Activated CD4-positive, alpha-beta T cell treated with anti-CD3 and anti-CD28 coated beads for 48 hours (primary cell): ENCODE measurements at places on chromosomes 7 and 10.

DNA sequence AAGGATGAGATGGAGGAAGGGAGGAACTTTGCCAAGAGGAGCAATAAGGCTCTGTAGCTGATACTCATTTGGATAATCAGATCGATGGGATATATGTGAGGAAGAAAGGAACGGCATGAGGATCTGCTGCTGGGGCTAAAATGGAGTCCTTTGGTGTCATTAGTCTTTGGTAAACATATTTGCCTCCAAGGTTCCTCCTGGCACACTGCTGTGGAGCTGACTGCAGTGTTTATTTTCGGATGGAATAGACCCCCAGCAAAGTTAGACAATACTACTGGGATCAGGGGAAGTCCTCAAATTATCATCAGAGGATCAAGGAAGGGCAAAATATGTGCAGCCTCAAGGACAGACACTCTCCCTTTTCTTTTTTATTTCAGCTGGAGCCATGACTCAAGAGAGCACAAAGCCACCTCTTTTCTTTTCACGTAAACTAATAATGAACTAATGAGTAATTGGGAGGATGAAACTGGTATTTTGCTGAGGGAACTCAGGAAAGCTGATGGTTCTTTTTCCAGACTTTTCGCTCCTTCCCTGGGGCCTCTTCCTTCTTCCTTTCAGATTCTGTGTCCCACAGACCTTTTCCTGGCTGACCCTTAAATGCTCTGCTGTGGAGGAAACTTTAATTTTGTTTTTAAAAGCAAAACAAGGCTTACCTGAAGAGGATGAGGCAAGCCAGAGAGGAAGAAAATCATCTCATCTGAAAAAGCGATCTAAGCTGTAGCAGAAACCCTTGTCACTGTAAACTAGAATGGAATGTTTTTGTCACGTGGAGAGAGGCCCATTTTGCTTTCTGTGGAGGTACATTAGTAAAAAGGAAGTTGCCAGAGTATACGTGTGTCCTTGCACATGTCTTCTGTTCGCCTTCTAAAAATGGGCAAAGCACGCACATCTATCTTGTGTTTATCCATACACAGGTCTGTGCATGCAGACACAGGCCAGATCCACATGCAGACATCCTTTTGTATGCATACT, 33.3 kb downstream of the LRMDA start:
- no peak for DNase-seq

GRCh38 chr7:4916113-4916512, 32.6 kb upstream of the RADIL start:
- DNase-seq, result no peak

DNA sequence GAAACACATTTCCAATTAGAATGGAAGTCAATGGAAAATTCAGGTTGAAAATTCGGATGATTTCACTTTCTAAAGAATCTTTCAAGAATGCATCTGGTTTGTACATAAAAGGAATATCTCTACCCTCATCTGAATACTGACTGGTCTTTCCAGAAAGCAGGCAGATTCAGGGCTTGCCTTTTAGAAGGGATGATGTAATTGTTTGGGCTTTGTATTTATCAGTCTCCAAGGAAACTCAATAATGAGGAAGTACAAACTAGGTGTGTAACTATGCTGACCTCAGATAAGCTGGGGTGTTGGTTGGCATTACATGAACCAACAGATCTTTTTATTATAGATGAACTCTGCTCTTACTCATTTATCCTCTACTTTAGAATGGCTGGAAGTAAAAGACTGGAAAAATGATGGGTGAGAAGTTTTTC, 24.1 kb downstream of the PDLIM1 start:
- no peak for DNase-seq

- DNase-seq, result peak; percentile 31
These were observed 790 bp downstream of the ADAM22 start for GRCh38 chr7:87934699-87935383.

GRCh38 chr10:5518143-5518542, 6.6 kb upstream of the CALML3 start:
- DNase-seq, result no peak

DNA sequence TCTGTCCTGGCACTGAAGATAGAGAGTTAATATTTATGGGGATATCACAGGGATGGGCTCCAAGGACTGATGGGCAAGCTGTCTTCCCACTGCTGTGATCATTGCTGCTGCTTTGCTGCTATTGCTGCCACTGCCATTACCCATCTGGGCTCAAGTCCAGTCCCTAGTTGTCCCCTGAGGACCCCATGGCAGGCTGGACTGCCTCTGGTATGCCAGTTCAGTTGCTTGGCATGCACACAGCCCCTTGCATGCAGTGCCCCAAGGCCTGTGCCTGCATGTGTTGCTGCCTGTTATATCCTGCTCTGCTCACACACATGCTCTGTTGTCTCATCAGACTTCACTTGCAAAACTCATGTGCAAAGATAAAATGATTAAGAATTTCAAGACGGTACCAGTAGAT, 109.5 kb downstream of the ADRA2A start:
- no peak for DNase-seq

GRCh38 chr7:149865437-149865836, 8.3 kb upstream of the ATP6V0E2 start:
- DNase-seq, result peak; percentile 70

DNA sequence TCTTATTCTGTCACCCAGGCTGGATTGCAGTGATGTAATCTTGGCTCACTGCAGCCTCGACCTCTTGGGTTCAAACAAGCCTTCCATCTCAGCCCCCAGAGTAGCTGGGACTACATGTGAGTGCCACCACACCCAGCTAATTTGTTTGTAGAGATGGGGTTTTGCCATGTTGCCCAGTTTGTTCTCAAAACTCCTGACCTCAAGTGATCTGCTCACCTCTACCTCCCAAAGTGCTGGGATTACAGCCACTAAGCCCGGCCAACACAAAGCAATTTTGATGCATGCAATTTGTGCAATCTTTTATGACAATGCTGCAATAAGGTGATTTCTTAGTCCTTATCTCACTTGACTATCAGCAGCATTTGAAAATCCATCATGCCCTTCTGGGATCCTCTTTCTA, 333.1 kb downstream of the FRMD4A start:
- DNase-seq, result no peak

DNA sequence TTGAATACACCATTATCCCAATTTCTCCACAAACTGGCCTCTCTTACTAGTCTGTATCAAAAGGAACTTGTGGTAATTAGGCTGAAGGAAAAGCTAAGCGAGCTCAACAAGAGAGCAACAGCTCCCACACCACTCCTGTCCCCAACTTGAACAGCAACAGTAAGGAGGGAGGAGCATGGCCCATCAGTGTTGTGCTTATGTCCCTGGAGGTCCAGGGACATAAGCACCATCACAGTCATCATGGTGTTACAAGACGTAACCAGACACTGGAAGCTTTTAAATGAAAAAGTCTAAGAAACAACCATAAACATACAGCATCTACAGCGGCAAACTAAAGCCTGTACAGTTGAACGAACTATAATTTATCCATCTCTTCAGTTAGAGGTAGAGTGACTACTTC, 989 bp downstream of the ERLIN1 start:
- DNase-seq, result peak; percentile 12

DNA sequence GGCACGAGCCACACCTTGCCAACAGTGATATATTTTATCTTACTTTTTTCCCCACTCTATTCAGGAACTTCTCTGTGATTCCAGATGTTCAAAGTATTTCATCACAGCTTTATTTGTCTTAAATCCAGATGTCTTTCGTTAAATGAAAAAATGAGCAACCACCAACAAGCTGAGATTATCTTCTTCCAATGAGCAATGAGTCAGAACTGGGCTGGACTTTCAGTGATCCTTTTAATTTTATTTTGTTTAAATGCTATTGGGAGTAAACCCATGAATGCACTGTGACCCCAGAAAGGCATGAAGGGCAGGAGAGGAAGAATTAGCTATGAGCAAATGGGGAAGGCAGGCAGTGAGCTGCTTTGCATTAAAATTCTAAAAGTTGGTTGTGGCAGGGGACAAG, 77.6 kb upstream of the IMMP2L start:
- no peak for DNase-seq

- DNase-seq, result no peak
These were observed 29.4 kb upstream of the TNRC18 start for GRCh38 chr7:5452937-5453540.

DNA sequence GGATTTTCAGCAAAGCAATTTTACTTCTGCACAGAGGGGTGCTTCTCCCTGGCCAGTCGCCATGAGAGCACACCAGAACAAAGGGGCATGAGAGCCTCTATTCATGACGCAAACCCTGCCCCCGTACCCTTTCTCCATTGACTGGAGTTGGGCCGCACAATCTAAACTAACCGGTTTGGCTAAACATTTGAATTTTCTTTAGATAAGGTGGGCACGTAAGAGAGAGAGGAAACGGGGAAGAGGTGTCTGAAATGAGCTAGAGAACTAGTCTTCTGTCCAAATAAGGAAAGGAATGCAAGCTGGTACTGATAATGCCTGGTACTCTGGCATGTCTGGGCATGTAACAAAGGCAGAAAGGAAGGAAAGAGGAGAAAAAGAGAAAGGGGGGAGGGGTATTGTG, 13.2 kb upstream of the SCIN start:
- no peak for DNase-seq

DNA sequence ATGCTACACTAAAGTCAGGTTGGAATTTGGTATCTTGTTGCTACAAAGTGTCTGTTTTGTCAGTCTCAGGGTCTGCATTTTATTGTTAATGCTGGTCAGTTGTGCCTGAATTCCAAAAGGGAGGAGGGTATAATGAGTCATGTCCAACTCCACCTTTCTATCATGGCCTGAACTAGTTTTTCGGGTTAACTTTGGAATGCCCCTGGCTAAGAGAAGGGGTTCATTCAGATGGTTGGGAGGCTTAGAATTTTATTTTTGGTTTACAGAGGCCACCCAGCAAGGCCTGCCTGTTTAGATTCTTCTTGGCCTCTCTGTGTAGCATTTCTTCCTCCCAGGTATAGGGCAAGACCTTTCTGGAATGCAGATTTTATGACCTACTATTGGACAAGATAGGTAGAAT, 93.2 kb downstream of the SKIDA1 start:
- DNase-seq, result no peak

- no peak for DNase-seq
These were observed 42.8 kb upstream of the NCAPG2 start for GRCh38 chr7:158747408-158747807.

GRCh38 chr7:124630395-124630794, 135.2 kb downstream of the GPR37 start:
- DNase-seq, result no peak

DNA sequence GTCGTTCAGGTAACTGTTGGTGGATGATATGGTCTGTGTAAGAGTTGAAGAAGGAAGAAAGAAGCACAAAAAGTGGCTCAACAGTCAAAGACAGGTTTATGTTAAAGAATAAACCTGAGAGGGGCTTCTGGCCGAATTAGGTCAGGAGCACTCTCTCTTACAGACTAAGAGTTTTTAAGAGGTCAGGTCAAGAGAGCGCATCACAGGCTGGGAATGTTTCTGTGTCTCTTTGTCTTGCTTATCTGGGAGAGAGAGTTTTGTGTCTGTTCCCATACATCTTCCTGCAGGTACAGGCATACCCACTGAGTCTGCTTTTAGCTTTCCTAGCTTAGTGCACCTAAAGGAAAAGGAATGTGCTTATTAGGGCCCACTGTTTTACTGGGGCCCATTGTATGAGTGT, 22.2 kb upstream of the PRPF18 start:
- DNase-seq, result no peak

- peak; percentile 42 for DNase-seq
These were observed 162.9 kb downstream of the SH3PXD2A start for GRCh38 chr10:103692436-103692951.

- no peak for DNase-seq
These were observed 131.5 kb downstream of the CCDC7 start for GRCh38 chr10:32577448-32577847.

DNA sequence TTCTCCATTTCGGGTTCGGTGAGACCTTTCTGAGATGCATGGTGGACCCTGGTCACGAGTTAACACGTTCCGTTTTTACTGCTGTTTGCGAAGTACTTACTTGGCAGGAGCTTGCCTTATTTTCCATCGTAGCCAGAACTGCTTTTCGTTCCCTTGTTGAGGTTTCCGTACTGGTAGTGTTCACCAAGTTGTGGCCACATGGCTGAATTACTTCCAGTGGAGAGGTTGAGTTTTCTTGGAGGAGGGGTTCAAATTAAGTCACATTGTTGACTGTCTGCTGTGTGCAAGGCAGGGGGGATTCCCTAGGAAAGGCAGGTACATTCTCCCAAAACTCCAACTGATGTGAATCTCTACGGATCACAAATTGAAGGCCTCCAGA, 4.0 kb downstream of the MXI1 start:
- DNase-seq, result no peak

DNA sequence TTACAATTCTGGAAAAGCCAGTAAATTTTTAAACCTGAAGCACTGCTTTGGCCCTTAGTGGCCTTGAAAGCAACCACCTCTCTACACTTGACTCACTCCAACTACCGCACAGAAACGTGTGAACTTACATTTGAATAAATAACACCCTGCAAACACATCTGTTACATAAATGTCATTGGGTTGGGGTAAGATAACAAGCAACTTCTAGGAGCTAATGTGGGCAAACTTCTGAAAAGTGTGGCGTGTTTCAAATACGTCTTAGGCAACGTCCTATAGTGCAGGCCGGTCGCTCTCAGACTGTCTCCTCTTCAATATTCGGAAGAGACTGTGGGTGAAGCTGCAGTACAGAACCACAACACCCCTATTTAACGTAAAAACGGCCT, 474 bp downstream of the ORC5 start:
- DNase-seq, result no peak

DNA sequence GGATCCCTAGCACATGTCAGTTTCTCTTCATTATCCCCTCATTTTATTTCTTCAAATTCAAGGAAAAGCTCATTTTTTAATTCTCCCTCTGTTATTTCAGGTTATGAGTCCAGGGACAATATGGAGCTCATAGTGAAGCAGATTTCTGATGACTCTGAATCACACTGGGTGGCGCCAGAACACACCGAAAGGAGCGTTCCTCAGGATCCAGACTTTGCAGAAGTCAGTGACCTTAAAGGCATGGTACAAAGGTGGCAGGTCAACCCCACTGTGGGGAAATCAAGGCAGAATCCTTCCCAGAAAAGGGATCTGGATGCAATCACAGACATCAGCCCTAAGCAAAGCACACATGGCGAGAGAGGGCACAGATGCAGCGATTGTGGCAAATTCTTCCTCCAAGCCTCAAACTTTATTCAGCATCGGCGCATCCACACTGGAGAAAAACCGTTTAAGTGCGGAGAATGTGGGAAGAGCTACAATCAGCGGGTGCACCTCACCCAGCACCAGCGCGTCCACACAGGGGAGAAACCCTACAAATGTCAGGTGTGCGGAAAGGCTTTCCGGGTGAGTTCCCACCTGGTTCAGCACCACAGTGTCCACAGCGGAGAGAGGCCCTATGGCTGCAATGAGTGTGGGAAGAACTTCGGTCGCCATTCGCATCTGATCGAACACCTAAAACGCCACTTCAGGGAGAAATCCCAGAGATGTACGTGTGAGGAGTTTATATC, 21.4 kb downstream of the ZKSCAN5 start:
- DNase-seq, result peak; percentile 24

GRCh38 chr10:104255311-104255981, 754 bp downstream of the GSTO1 start:
- no peak for DNase-seq

DNA sequence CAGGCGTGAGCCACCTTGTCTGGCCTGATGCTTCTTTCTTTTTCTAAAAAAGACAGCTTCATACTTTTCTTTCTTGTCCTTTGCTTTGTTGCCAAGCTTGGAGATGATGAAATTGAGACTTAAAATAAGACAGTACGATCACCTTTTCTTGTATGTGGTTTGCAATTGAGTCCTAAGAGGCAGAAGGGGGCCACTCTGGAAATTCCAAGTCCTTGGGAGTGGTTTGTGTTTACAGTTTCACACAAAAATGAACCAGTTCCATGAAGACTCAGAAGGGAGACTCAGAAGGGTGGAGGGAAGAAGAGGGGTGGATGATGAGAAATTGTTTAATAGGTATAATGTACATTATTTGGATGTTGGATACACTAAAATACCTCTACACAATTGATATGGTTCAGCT, 70.7 kb upstream of the TNS3 start:
- DNase-seq, result no peak
